ENCODE measurements at places on chromosomes 2 and 18. TPM values are rescaled to one million over a fixed set of nuclear protein-coding genes. Genes with fewer than 3 reads are reported as not detected.

MOGAT1 gene
- not detected for total RNA-seq

IL36A gene
- total RNA-seq, result not detected

DCDC2C gene
- not detected for total RNA-seq

SIX3 gene
- not detected for total RNA-seq

STARD6 gene
- 1.9 TPM for total RNA-seq

SPATS2L gene
- total RNA-seq, result 93.9 TPM

VIL1 gene
- total RNA-seq, result not detected

NEU2 gene
- not detected for total RNA-seq

SP9 gene
- total RNA-seq, result 0.06 TPM

LOXL3 gene
- 5.9 TPM for total RNA-seq

TMEM200C gene
- total RNA-seq, result 0.92 TPM

TUBA4B gene
- 0.52 TPM for total RNA-seq

SRD5A2 gene
- under 0.01 TPM for total RNA-seq

FSIP2 gene
- under 0.01 TPM for total RNA-seq

CBLN2 gene
- total RNA-seq, result not detected

MC2R gene
- not detected for total RNA-seq

TNFAIP6 gene
- not detected for total RNA-seq

SLC9A2 gene
- total RNA-seq, result 0.86 TPM

DOK6 gene
- 0.06 TPM for total RNA-seq

SMPD4 gene
- 62.2 TPM for total RNA-seq

C2orf66 gene
- not detected for total RNA-seq

ANXA4 gene
- 51.4 TPM for total RNA-seq

SERPINB13 gene
- not detected for total RNA-seq

SERPINB3 gene
- 0.12 TPM for total RNA-seq

EHD3 gene
- 4.6 TPM for total RNA-seq

SERPINB12 gene
- total RNA-seq, result not detected

SPC25 gene
- 39.7 TPM for total RNA-seq

SERPINB5 gene
- total RNA-seq, result 0.17 TPM

TPO gene
- not detected for total RNA-seq

RPRM gene
- total RNA-seq, result not detected

CD28 gene
- total RNA-seq, result not detected

GALNT5 gene
- 2.0 TPM for total RNA-seq

DQX1 gene
- total RNA-seq, result not detected

FAM237A gene
- total RNA-seq, result not detected

REEP1 gene
- 2.2 TPM for total RNA-seq

LONRF2 gene
- total RNA-seq, result 0.43 TPM

KLHL30 gene
- 0.72 TPM for total RNA-seq

CAPN14 gene
- 0.46 TPM for total RNA-seq

LCT gene
- total RNA-seq, result not detected

LGALSL gene
- 20.1 TPM for total RNA-seq

C2orf80 gene
- total RNA-seq, result not detected

Measured in epithelial cell of proximal tubule (primary cell).